ENCODE measurements at places on chromosomes 4 and X. TPM values are rescaled to one million over a fixed set of nuclear protein-coding genes. Genes with fewer than 3 reads are reported as not detected.

DMP1 gene
- polyA plus RNA-seq: not detected

ADH7 gene
- polyA plus RNA-seq: not detected

TXK gene
- 1.4 TPM for polyA plus RNA-seq

MAGEC2 gene
- not detected for polyA plus RNA-seq

FMR1 gene
- polyA plus RNA-seq: 86.1 TPM

RNF212 gene
- 10.5 TPM for polyA plus RNA-seq

VSIG4 gene
- polyA plus RNA-seq: 7.3 TPM

HTR2C gene
- 0.53 TPM for polyA plus RNA-seq

Measured in left renal pelvis (tissue), 4 donors.